ENCODE measurements at places on chromosomes 6 and 20.

DNA sequence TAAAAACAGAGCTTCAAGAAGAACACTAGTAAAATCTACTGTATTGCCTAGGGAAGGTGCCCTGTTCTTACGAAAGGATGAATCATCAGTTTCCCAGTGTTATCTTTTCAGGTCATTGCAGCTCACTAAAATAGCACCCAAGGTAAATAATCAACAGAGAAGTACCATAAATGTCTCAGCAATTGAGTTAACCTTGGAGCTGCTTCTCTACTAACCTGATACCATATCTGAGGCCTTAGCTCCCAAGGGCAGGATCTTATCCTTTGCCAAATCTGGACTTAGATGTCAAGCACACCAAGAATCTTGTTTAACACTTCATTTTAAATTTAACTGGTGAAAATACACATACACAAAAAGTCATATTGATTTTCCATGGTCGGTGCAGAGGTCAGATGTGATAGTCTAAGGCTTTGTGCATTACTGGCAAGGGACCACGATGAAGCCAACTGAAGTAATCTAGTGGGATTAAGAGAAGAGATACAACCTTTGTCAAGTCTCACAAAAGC lies 81.5 kb downstream of the EDN1 start:
- DNase-seq = no peak

- no peak for DNase-seq
Measured at GRCh38 chr6:37141281-37142049, 28.5 kb upstream of the PIM1 start.

DNA sequence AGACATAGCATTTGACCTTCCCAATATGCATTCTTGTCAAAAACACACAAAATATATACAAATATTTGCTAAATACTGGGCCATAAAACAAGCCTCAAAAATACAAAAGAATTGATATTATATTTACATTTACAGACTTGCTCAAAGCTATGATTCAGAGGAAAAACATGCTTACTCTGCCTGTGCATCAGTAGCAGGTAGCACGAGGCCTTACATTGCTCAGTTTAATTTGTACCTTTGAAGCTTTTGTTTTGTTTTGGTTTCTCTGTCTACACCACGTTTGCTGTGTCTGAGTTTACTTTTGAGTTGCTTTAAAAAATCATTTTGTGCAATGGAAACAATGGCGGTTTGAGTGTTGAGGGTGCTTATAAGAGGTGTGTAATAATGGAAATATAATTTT lies 99.3 kb downstream of the PHF3 start:
- DNase-seq = no peak

- DNase-seq = no peak
Measured at GRCh38 chr6:132998418-132998817, 184.0 kb downstream of the RPS12 start.

- no peak for DNase-seq
Measured at GRCh38 chr6:111124406-111124805, 37.1 kb downstream of the SLC16A10 start.

DNA sequence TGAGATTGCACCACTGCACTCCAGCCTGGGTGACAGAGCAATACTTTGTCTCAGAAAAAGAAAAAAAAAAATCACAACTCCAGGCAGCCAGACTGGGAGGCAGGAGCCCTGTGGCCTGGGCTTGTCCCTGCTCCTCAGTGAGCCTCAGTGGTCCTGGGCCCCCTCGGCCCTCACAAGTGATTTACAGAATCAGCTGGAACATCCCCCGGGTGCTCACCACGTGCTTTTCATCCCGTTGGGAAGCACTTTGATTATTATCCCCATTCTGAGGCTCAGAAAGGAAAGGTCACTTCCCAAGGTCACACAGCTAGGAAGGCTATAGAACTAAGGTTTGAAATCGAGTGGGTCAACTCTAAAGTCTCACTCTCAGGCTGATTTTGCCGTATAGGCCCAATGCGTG lies 43.1 kb upstream of the TLDC2 start:
- DNase-seq = no peak

DNA sequence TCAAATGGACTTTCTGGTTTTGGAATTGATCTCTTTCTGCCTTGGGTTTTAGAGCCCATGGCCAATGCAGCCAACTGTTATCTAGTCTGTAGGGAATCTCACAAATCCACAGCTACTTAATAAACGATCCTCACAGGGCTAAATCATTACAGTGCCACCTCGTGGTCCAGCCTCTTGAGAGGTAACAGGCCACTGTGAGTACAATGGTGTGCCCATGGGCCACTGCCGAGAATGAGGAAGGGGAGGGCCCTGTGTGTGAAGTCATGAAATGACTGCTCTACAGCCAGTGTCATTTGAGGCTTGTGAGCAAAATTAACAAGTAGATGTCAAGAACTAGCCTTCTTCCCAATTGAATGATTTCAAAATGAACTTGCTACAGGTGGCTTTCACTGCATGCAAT lies 54.3 kb upstream of the GMPR start:
- DNase-seq = no peak

- DNase-seq = no peak
Measured at GRCh38 chr20:38866265-38867061, 59.8 kb upstream of the FAM83D start.

GRCh38 chr6:25175196-25175595 lies 104.0 kb upstream of the CARMIL1 start:
- DNase-seq = no peak

DNA sequence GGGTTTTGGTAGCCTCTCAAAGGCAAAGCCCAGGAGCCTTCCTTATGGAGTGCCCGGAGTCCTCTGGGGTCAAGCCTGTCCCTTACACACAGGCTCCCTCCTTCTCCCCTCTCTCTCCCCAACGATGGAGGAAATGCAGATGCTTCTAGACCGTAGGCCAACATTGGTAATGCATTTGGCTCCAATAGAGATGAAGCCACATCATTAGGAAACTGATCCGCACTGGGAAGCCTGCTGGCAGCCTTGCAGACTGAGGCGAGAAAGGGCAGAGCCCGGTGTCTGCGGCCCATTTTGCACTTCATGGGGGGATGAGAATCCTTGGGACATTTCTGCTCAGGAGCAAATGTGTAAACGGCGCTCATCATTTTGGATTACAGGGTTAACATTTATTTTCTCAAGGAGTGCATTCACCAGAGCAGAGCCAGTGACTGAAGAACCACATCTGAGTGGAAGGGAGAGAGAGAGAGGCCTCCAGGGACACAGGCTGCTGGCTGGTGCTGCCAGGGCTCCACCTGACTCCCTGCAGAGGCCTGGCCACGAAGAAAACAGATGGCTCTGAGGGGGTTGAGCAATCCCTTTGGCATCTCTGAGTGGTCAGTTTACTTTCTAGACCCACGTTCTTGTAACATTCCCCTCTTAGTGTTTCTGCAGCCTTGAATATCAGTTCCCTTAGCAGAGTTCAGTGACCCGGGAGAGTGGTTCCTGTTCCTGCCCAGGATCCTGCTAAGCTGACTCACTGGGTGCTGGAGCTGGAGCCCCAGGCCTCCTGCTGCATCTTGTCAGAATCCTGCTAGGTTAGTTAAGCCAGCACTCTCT lies 4.4 kb upstream of the CST3 start:
- DNase-seq = no peak

DNA sequence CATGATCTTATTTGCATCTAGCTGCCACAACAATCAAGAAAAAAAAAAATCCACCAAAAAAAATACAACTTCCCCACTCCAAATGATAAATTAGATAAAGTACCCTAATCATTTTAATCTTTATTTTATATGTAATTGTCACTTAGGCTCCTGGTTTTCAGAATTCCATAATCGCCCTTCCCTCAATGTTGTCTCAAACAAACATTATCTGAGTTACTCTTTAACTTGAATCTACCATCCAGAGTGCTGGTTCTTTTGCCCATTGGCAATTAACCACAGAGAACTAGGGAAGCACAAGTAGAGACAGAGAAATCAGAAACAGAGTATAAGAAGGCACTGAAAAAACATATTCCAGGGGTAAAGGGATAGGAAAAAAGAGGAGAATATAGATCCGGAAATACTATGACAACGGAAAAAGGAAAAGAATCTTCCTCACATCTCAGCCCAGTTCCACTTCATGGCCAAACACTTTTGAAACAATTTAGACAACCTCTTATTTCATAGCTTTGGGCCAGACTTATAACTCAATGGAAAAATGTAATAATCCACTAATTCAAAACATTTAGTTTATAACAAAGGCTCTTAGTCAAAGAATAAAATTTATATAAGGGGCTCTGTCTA lies 861 bp upstream of the NHSL1 start:
- DNase-seq = no peak

GRCh38 chr6:43891072-43891870 lies 121.3 kb downstream of the VEGFA start:
- no peak for DNase-seq

DNA sequence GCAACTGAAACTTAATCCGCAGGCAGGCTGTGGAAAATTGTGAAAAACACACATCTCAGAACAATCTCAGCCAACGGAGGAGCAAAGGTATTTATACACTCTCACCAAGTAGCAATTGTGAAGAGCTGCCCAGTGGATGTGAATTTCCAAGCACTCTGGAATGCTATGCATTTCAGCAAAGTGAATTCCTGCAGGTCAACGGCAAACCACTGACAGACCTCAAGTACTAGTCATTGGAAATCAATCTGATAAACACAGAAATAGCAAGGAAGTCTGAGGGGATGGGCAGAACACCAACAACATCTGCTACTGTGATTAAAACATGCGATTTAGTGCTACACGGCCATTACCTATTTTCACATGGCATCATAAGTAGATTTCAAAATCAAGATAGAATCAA lies 429.1 kb downstream of the HTR1B start:
- no peak for DNase-seq

DNA sequence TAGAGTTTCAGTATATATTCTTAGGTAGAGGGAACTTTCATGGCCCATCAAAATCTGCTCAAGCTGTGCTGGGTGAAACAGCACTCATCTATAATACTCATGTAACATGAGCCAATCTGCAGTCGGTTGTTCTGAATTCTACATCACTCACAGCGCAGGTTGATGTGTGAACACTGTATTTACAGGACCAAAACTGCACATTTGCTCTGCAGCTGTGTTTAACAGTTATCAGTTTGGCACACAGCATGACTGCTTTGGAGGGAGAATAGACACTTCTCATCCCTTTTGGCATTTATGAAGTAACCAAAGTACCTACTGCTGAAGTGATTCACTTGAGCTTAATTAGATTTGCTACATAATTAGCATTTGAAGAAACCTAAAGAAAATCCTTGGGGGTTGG lies 225.1 kb downstream of the BCKDHB start:
- DNase-seq = no peak

DNA sequence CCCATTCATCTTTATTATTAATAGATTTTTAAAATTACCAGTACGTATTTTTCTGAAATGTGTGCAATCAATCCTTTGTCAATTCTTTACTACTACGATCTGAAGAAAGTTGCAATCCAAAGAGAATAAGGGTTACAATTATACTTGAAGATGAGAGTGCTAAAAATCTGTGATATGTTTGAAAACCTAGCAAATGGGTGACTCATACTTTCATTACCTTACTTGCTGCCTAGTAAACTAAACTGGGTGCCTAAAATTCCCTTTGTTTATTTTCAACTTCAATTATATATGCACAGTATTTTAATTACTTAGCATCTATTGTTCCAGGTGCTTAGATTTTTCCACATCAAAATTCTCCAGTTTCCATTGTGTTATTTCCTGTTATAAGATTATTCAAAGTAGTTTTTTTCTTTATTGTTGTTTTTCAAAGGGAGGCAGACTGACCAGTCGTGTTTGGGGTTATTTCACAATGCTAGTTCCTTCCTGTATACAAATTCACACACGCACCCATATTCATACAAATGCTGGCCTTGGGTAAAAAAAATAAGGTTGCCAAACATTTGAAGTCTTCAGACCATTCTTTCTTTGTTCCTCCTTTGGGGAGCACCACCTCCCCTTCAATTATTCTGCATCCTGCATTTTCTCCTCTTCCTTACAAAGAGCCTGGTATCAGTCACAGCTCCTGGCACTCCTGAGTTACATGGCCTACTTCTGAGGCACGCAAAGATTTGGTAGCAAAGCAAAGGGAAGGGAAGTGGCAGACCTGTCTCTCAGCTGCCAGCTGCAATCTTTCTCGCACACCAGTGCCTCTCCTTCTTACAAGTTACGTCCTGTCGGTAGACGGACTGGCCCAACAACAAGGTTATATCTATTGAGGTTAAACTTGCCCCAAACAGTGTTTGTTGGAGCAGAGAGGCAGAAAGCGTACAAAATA lies 16.2 kb upstream of the FAM135A start:
- no peak for DNase-seq

GRCh38 chr6:52515219-52515960 lies 61.5 kb downstream of the TRAM2 start:
- no peak for DNase-seq

DNA sequence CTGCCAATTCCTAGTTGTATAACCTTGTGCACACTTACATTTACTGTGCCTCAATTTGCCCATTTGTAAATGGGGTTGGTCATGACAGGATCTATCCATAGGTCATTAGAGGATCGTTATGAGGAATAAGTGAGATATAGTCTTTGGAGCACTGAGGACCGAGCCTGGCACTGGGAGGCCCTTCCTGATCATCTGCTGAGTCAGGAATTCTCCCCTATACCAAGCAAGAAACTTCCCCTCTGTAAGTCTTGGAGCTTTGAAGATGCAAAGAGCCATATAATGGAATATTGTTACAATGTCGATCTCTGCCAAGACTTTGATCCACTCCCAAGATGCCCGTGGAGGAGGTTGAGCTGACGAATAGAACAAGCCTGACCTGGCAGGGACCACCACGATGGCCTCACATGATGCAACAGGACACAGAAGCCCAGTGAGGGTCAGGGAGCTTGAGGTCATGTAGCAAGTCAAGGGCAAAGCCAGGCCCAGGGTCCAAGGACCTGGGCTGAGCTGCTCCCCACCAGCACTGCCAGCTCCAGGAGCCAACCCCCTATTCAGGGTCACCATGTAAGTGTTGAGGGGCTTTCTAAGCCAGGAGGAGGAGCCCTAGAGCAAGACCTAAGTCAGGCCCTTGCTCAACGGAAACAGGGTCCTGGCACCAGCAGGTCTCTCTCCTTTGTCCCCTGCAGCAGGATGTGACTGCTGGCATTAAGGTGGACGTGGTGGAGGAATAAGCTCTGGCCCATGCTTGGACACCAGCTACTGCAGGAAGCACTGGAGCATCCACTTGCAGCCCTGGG lies 16.7 kb downstream of the PDRG1 start:
- DNase-seq = no peak

DNA sequence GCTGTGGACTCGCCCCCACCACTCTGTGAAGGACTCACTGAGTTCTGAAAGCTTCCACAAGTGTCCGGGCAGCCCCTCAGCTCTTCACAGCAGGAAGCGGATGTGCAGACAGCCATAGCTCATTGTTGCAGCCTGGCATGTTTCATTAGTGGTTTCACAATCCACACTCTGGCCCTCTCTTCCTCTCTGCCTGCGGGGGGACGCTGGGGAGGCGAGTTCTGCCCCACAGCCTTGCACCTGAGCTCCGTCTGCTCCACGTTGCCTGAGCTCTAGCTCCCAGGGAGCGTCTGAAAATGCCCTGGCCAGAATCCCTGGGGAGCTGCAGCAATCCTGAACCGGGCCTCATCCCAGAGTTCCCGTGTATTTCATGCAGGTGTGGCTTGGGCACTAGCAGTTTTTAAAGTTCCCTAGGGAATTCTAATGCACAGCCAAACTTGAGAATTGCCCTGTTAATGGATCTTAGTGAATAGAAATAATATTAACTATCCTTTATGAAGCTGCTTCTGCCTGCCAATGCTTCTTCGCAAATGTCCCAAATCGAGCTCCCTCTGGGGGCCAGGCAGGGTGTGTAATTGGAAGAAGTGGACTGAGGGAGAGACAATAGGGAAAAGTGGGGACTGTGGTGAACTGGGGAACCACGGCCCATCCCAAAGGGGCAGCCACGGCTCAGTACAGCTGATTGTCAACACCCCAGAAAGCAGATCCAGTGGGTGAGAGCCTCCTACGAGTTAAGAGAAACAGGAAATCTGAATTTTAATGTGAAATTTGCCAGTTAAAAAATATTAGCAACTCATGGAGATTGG lies 51.5 kb downstream of the CTCFL start:
- DNase-seq = peak; percentile 55
